ENCODE measurements at places on chromosomes 2 and 18.

DNA sequence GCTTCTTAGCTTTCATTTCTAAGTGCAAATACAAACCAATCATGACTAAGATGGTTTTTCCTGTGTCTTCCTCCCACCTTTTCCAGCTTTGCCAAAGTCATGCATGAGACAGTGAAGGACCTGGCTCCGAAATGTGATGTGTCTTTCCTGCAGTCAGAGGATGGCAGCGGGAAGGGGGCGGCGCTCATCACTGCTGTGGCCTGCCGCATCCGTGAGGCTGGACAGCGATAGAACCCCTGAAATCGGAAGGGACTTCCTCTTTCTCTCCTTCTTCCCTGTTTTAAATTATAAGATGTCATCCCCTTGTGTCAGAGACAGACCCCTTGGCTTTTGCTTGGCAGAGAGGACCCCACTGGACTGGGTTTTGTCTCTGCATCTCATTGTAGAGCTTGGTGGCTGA, 56.8 kb downstream of the HK2 start:
- DNase-seq: no peak

DNA sequence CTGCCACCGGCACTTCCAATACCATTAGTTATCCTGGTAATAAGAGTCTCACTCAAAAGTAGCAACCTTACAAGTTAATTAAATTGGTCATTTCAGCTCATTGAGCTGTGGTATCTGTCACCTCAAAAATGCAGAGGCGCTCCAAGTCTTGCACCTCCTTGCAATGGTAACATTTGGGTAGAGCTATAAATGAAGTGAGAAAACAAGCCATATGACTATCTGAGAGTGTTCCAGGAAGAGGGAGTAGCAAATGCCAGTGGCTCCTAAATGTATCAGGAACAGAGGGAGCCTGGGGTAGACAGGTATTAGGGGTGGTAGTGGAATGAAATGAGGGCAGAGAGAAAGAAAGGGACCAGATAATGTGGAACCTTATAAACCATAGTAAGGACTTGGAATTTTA, 6.0 kb upstream of the ZSCAN30 start:
- DNase-seq: no peak

- DNase-seq: no peak
Observed at GRCh38 chr18:13629841-13630715, 96.3 kb downstream of the FAM210A start.

GRCh38 chr2:58634653-58635370, 393.7 kb upstream of the FANCL start:
- DNase-seq: no peak

- no peak for DNase-seq
Observed at GRCh38 chr2:240089306-240089705, 36.0 kb upstream of the OR6B3 start.

DNA sequence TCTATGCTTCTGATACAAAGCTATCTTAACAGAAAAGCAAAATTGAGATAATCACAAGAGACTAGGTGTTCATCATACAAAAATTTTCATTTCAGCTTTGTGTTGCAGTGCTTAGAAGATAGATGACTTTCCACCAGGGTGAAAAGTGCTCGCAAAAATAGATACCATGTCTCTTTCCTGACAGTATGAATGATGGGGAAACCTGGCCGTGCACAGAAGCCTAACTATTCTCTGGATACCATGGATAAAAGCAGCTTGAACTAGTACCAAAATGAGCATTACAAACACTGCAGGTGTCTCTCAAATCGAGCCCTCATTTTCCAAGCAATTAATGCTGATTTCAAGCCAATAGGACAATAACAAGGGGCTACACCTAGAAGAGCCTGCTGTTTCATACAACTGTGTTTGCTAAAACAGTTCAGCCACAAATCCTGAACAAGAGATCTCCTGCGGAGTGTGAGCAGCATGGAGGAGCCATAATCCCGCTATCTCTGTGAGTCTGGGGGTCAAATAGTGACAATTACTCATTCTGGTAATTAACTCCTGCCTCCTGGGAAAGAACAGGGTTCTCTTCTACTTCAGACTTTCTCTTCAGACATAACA, 507.6 kb downstream of the PID1 start:
- no peak for DNase-seq

GRCh38 chr18:71287268-71287667, 998.4 kb downstream of the SOCS6 start:
- DNase-seq: no peak

DNA sequence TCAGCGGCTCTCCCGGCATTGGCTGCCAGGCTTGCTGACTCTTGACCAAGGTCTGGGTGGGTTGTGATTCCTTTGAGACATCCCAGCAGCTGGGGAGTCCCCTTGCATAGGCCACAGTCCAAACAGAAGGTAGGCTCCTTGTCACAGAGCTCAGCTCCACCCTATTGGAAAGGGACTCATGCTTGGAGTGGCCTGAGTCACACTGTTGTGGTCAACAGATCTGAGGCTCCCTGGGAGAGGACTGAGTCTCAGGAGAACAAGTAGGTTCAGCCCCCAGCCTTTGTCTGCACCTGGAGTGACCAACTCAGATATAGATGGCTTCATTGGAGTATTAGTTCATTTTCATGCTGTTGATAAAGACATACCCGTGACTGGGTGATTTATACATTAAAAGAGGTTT, 32.1 kb upstream of the SH3BP4 start:
- DNase-seq: no peak

GRCh38 chr2:190319555-190320498, at the start of gene HIBCH:
HIBCH (minus strand) TSS chr2:190319826; CDS start chr2:190319750, 76 bp downstream.
- DNase-seq: peak; percentile 77

- no peak for DNase-seq
Observed at GRCh38 chr18:31065036-31065773, 22.7 kb upstream of the DSC3 start.

GRCh38 chr2:102520801-102521200, 47.8 kb downstream of the SLC9A4 start:
- DNase-seq: no peak

DNA sequence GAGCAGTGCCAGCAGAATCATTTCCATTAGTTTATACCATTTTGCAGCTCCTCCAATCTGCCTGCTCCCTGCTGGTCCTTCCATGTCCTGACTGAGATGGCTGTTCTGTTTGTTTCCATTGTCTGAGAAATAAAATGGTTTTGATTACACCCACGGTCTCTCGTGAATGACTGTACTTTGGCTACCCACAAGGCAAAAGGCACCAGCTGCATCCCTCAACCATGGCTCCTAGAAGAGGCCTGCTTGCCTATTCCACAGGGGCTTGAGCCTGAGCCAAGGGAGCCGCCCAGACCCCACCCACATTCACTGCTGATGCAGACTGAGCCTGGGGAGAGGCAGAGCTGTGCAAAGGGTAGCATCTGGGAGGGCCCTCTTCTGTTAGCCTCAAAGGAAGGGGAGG, 31.2 kb downstream of the MARCHF4 start:
- DNase-seq: no peak

DNA sequence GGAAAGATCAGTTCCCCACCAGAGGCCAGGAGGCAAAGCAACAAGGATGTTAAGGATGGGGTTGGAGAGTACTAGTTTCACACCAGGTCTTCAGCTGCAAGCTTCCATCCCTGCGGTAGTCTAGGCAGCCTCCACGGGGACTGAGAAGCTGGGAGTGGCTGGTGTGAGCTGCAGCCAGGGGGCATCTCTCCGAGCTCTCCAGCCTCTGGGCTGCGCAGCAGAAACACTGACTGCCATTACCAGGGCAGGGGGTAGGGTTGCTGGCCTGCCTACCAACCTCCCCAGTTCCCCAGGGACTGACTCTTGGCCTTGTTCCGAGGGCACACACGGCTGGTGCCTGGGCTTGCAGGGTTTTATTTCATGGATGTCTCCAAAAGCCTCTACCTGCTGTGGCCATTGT, 15.9 kb downstream of the GATA6 start:
- no peak for DNase-seq

- no peak for DNase-seq
Observed at GRCh38 chr2:180716186-180717180, 263.9 kb upstream of the UBE2E3 start.

GRCh38 chr2:196589419-196589818, 50.1 kb upstream of the CCDC150 start:
- no peak for DNase-seq

- DNase-seq: no peak
Observed at GRCh38 chr2:108625186-108625827, 91.0 kb downstream of the LIMS1 start.

- no peak for DNase-seq
Observed at GRCh38 chr2:204333861-204334260, 211.4 kb upstream of the PARD3B start.

DNA sequence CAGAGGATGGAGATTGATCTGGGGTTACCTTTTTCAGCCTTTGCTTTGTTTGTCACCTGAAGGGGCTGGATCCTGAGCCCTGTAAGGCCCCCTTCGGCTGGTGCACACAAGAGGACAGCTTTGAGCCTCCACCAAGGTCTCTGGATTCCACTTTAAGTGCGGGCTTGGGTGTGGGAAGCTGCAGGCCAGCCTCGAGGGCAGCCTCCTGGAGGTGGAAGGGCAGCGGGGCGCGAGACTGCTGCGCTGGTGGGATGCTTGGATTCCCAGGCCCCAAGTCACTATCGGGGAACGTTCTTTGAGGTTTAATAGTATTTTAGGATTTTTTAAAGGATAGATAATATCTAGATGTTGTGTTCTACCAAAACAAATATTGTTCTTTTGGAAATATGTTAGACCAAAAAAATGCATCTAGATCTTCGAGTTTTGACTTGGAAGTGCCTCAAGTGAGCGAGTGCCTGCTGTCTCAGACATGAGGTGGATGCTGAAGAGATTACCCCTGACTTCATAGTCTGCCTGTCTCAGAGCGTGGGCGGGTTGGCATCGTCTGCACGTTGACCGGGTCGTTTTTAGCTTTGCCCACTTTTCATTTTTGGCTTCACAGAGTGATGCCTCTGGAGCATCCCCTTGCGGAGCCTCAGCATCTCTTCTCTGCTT, 113.8 kb downstream of the AGAP1 start:
- DNase-seq: no peak

DNA sequence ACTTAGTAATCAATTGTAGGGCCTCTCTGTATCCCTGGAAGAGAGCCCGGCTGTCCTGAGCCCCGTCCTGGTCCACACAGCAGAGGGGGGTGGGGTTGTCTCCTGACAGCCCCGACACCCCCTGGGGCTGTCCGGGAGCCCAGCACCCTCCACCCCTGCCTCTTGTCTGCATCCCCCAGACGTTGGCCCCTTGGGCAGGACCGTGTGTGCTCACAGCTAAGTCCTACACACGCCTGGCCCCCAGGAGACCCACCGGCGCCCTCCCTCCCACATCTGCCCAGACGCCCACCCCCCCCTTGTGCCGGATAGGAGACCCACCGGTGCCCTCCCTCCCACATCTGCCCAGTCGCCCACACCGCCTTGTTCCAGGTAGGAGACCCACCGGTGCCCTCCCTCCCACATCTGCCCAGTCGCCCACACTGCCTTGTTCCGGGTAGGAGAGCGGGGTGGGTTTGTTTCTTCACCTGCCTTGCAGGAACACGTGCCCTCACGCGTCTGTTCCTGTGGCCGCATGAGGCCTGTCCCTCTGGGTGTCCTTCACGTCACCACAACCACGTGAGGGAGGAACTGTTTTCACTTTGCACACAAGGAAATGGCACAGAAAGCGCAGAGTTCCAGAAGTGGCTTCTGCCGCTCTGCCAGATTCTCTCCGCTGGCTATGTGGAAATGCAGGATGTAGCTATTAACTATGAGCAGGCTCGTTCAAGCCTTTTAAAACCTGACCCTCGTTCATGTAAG, 61.1 kb upstream of the NFATC1 start:
- no peak for DNase-seq

DNA sequence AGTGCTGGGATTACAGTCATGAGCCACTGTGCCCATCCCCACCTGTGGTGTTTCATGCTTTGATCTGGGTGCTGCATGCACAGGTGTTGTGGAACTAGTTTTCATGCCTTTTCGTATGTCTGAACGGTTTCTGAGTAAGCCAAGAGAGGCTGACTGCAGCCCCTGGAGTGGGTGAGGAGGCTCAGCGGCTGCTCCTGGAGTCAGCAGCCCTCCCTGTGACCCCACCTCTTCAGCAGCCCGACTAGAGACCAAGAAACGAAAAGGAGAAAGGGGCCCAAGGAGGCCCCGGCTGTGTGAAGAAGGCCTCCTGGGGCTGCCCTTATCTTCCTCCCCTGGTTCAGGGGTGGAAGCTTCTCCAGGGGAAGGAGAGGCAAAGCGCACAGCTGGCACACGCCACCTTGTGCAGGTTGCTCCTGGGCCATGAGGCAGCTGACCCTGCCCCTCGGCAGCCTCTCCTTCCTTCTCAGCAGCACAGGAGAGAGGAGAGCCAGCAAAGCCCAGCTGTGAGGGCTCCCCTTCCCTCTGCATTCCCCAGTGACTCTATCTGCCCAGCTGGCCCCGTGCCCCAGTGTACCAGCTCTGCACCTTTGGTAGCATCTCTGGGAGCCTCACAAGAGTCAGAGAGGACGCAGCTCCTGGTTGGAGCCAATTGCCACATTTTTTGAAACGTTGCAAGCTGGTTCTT, 182.5 kb upstream of the HS6ST1 start:
- no peak for DNase-seq

DNA sequence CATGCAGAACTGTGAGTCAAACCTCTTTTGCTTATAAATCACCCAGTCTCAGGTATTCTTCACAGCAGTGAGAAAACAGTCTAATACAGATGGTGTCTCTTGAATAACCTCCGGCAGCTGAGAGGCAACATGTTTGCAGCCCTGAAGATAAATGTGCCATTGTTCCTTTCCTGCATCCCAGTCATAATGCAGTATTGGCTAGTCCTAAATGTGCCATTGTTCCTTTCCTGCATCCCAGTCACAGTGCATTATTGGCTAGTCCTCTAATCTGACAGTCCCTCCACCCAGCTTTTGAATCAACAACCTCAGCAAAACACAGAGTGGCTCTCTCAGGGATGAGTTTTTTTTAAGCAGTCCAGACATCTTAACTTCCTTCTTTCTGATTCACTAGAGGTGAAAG, 550.7 kb downstream of the RIT2 start:
- no peak for DNase-seq

- DNase-seq: no peak
Observed at GRCh38 chr18:57789759-57790158, 13.4 kb downstream of the ATP8B1 start.

DNA sequence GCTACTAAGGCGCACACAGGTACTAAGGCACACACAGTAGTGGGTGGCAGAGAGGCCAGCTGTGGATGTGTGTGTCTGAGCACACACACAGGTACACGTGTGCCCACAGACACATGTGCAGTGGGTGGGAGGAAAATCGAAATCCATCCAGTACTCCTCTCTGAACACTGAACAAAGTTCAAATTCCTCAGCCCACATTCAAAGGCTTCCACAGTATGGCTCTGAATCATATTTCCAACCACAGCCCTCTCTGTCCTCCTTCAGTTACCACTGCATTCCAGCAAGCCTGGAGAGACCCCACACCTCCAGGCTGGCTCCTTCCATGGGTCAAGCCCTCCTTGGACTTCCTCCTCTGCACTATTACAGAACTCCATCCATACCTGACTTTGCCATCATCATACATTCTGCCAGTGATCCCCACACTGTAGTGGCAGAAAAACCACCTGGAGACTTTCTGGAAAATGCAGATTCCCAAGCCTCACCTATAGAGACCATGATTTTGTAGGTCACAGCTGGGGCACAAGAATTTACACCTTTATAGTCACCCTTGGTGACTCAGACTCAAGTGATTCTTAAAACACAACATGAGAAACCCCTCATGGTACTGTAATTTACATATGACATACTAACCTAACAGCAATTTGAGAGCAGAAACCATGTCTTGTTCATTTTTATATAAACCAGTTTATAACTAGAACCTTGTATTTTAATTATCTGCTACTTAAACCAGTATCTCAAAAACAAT, 31.4 kb downstream of the EPG5 start:
- DNase-seq: no peak

- no peak for DNase-seq
Observed at GRCh38 chr2:51006641-51007040, 25.3 kb downstream of the NRXN1 start.
